ENCODE measurements at places on chromosomes 1 and 21.

DNA sequence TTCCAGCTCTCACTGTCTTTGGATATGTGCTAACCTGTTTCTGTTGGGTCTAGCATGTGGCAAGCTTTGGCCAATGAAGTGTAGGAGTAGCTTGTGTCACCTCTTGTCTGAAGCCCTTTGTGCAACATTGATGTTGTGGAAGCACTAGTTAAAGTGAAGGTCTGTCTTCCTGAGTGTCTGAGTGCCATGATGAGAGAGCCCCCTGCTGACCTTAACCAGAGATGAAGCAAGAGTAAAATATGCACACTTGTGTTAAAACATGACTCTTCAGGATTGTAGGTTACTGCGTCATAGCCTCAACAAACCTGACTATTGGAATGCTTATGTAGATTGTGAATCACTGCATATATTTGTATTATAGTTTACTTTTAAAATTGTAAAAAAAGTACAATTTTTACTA lies 103.7 kb downstream of the NCAM2 start:
- peak; percentile 37 for DNase-seq

DNA sequence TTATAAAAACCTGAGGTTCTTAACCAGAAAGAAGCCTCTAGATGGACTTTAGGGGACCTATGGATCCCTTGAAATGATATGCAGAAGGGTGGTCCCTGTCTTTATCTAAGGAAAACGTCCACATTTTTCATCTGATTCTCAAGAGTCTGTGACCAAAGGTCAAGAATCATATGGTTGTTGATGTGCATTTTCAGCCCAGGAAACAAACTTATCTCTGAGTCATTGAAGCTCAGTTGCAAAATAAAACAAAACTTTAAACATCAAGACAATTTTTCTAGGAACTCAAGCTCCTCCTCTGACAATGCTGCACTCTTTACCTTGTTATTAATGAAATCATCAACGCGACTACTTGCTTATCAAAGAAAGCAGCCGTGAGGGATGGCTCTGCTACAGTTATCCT lies 83.3 kb downstream of the TIAM1 start:
- no peak for DNase-seq

DNA sequence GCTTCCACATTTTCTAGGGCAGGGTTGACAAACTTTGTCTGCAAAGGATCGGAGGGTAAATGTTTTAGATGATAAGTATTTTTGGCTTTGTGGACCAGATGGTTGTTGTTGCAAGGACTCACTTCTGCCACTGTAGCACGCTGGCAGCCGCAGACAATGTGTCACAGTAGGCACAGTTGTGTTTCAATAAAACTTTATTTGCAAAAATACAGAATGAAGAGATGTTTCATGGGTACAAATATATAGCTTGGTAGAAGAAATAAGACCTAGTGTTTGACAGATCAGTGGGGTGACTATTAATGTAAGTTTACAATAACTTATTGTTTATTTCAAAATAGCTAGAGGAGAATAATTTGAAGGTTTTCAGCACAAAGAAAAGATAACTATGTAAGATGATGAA lies 127.8 kb downstream of the GRIK3 start:
- DNase-seq = no peak

- DNase-seq = no peak
These were observed 87.4 kb downstream of the NTPCR start for GRCh38 chr1:233037843-233038242.

GRCh38 chr1:219090607-219091006 lies 83.1 kb upstream of the LYPLAL1 start:
- no peak for DNase-seq

DNA sequence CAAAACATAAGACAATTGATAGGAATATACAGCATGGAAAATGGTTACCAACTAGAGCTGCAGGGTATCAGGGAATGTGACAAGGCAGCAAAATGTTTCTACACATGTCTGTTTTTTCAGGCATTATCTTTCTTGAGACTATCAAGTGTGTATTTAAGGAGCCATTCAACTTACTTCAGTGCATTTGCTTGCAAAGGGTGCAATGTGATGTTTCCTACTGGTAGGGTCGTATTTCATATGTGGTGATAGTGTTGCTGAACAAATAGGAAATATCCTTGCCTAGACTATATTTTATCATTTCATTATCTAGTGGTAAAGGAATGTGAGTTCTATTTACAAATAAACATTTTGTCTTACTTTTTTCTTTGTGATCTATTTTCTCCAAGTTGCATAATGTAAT lies 42.4 kb downstream of the PTPRC start:
- DNase-seq = peak; percentile 20

GRCh38 chr1:234592240-234592639 lies 17.7 kb downstream of the IRF2BP2 start:
- DNase-seq = no peak

DNA sequence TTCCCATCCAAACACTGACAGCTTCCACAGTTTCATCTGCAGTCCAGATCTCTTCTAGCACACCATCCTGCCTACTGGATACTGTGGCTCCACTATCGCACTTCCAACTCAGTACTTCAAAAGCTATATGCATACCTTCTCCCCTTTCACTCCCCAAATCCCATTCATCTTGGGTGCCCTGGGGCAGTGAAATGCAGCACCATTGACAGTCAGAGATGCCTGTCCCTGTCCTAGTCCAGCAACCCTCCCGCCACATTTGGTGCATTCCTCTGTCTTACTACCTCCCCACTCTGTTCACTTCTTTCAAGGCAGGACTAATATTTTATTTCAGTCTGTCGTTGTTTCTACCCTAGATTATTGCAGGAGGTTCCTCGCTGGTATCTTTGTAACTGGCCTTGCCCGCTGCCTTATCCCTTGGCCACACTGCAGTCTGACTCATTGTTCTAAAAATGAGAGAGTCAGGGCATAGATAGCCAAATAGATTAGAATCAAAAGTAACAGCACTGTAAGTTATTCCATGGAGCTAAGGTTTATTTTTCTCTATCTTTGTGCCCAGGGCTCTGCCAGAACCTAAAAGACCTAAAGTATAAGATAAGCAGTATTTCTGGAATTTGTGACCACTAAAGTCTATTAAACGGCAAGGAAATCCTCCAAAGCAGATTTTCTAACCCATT lies 96.7 kb downstream of the ESRRG start:
- no peak for DNase-seq

DNA sequence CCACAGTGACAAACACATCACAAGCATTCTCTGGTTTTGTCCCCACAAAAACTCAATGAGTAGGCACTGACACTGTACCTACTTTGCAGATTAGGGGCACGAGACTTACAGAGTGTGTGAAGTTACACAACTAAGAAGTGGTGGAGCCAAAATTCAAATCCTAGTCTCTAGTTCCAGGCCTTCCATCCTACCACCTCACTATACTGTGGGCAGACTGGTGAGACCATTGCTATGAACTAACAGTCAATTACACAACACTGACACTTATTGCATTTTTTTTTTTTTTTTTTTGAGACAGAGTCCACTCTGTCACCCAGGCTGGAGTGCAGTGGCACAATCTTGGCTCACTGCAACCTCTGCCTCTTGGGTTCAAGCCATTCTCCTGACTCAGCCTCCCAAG lies 71.4 kb downstream of the KCNN3 start:
- DNase-seq = no peak

DNA sequence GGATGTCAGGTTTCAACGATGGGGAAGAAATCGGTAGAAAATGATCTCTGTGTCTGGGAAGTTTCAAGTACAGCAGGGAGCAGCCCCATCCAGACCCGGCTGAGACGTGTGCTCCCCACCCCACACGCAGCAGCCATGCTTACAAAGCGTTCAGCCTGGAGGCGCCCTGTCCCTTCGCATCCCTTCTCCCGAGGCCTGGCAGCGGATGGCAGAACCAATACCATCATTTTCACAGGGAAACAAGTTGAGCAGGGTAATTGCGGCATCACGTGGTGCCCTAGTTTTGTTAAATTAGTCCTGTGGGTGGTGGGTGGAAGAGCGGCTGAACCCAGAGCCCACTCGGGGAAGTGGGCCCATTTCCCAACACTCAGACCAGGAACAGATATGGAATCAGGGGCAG lies 23.9 kb downstream of the KCNAB2 start:
- no peak for DNase-seq

- no peak for DNase-seq
These were observed 4.6 kb downstream of the KLHDC8A start for GRCh38 chr1:205351984-205352713.

GRCh38 chr1:205481629-205482151 lies 22.8 kb upstream of the CDK18 start:
- DNase-seq = no peak

DNA sequence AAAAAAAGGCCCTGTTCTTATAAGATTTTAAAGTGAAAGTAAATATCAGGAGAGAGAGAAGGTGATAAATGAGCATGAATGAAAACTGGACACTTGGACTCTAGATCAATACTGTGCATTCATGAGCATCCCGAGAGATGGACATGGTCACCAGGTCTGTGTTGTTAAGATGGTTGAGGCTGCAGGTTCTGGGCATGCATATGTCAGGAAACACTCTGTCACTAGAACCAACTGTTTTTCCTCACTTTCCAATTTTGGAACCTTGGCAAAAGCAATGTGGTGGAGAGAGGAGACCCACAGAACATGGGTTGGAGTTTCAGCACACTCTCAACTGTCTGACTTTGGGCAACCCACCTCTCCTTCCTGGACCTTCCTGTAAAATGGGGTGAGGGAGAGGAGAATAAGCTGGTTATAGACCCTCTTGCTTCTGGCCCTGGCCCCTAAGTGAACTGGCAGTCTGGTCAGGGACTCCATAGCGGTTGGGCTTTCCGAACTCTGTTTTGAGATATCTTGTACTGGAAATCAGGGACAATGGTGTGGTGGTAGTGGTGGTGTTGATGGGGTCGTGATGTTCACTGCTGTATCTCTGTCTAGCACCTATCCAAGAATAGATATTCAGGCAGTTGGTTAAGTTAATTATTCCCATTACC lies 4.2 kb downstream of the MAN1C1 start:
- no peak for DNase-seq

- DNase-seq = no peak
These were observed 115.0 kb upstream of the COL6A1 start for GRCh38 chr21:45866551-45866950.

DNA sequence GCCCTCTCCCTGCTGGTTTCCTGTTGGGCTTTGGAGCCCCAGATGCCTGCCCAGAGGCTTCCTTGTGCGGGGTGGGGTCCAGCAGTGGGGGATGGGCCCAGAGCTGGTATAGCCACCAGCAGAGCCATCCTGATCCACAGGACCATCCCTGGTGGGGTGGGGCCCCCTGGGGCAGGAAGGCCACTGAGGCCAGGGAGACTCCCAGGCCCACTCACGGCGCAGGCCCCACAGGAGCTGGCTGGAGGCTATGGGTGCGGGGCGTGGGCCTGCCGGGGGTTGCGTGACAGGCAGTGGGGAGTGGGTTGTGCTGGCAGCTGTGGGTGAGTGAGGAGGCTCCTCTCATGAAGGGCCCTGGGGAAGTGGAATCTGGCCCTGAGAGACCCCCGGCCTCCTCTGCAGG lies 5.7 kb downstream of the LRRC3 start:
- DNase-seq = no peak

DNA sequence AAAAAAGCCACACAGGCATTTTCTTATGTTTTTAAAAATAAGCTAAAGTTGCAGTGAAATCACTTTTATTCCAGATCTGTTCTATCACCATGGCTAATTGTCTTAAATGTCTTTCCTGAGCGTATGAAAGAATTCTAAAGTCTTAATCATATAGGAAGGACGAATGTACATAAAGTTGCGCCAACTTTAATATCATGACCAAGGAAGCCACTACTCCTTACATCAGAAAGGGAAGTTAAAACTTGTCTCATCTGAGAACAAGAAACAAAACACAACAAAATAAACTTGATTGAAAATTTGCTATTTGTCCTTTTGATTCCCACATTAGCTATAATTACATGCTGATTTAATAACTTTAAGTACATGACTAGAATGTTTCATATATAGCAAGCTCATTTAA lies 26.5 kb downstream of the CNIH4 start:
- DNase-seq = no peak

- no peak for DNase-seq
These were observed 12.4 kb downstream of the KLHDC8A start for GRCh38 chr1:205344066-205344928.

- no peak for DNase-seq
These were observed 614.3 kb downstream of the NCAM2 start for GRCh38 chr21:21612466-21612865.

- no peak for DNase-seq
These were observed 30.6 kb downstream of the PHC2 start for GRCh38 chr1:33400153-33400911.

- DNase-seq = peak; percentile 29
These were observed 17.2 kb upstream of the SLC19A1 start for GRCh38 chr21:45559216-45560105.

- no peak for DNase-seq
These were observed 128.2 kb downstream of the GALNT2 start for GRCh38 chr1:230195199-230195598.

- peak; percentile 38 for DNase-seq
These were observed 62.8 kb upstream of the KIF26B start for GRCh38 chr1:245091818-245092637.

GRCh38 chr1:241391926-241392710 lies 35.1 kb upstream of the RGS7 start:
- no peak for DNase-seq

GRCh38 chr1:118988186-118989005 lies at the start of gene TBX15:
Gene TBX15, minus strand, starts transcription at chr1:118988343. Its CDS starts 548 bp downstream, at chr1:118987795.
- DNase-seq = no peak

DNA sequence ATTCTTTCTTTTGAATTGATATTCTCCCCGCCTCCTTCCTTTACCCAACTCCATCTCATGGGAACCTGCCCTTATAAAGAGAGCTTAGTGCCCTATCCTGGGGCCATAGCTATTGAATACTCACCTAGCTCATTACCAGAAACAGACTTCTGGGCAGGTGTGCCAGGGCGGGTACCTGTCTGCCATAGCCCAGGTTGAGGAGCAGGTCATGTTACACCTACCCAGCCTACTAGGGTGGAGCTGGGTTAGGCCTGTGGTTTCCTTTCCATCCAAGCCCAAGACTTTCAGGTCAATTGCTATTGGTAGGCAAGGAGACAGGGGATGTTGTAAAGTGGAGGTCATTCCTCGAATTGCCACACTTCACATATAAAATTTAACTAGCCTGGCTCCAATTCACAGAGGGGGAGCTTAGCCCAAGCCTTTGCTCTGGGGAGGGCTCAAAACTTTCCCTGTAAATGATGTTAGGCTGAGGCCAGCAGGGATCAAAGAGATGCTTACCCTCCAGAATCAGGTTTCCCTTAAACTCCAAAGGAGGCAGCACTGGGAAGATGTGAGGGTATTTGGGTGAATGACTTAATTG lies 87.1 kb upstream of the IPO9 start:
- DNase-seq = no peak

GRCh38 chr1:247247568-247247967 lies 8.3 kb upstream of the VN1R5 start:
- DNase-seq = no peak
